ENCODE measurements at places on chromosomes 6 and 20.

- no peak for DNase-seq
These were observed 18.0 kb upstream of the SIM1 start for GRCh38 chr6:100482698-100483097.

DNA sequence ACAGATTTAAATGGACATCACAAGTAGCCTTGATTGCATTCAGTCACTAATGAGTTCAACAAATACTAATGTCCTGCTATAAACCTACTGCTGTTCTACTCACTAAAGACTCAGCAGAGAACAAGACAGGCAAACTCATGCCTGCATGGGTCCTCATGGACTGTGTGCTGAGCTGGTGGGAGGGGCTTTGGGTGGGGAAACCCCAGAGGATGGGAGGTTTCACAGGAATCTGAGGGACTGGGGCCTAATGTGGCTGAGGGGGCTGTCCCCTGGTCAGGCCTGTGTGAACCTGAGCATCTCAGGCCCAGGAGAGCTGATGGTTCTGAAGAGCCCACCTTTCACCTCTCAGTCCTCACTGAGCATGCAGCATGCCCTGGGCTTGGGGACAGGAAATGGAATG, 1.4 kb downstream of the CST8 start:
- DNase-seq: no peak

DNA sequence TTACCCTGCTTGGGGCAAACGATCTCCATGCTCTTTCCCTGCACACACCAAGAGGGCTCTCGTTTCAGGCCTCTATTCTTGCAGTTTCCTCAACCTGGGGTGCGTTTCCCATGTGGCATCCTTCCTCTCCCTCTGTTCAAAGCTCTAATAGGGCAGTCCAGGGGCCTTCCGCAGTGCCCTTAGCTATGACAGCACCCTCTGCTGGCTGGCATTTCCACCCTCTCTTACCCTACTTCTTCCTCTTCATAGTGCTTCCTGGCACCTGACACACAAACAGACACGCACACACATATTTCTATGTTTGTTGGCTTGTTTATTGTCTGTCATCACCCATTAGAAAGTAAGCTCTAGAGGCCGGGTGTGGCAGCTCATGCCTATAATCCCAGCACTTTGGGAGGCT, 294.0 kb downstream of the CLIC5 start:
- DNase-seq: no peak

- DNase-seq: no peak
These were observed 15.3 kb downstream of the TNFAIP3 start for GRCh38 chr6:137882225-137882961.

DNA sequence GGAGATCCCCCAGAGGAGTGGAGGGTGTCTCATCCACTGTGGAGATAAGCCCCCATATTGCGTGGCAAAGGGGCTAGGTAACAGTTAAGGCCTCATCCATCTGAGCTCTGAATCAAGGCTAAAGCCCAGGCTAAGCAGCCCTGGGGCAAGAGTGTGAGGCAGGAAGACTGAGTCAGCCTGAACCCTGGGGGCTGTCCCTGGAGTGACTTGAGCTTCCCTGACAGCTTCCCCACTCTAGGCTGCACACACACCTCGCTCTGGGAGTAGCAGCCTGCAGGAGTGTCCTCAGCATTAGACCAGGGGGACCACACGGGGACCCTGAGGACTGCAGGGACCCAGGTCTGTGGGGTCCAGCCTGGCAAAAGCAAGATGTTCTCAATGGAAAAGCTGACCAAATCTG, 27.9 kb downstream of the UBD start:
- DNase-seq: no peak

DNA sequence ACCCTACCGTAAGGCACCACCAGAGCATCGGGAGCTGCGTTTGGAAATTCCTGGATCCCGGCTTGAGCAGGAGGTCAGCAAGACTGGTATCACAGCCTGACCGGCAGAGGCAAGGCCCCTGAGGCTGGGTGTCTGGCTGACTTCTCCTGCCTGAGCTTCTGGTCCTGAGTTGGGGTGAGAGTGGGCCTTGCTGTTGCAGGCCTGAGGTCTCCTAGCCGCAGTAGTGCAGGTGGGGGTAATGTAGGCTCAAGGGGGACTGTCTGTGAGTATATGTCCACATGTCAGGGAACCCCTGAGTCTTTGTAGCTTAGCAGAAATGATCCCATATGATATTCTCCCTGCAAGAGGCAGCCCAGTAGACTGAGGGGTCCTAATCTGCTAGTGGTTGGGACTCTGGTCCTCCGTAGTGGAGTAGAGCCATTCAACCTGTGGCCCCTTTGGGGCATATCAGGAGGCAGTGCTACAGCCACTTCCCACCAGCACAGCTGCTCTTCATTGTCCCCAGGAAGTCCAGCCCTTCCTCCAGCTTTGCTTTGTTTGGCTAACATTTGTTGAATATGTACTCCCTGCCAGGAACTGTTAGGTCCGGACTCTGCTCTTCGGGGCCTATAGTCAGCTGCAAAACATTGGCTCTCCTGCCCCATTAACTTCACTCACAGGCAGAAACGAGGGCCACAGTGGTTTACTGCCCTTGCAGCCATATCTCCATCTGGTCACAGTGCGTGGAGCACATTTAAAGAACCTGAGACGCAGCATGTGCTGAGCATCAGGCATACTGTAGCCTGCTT, 10.9 kb downstream of the LRRC73 start:
- no peak for DNase-seq

- no peak for DNase-seq
These were observed 10.9 kb upstream of the LPIN3 start for GRCh38 chr20:41329435-41330342.

DNA sequence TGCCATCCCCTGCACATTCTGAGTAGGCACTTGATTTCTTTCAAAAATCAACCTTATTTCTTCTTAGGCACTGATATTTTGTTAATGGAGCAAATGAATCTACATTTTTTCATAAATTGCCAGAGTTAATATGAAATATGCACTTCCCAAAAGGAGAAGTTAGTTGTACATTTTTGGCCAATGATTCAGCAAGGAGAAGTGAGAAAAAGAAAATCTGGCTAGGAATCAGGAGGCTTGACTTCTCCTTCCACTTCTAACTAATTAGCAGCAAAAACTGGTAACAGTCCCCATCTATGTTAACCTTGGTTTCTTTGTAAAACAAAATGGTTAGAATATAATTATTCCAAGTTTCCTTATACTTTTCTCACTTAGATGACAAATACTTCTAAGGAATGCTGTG, 7.0 kb upstream of the DSE start:
- DNase-seq: no peak

DNA sequence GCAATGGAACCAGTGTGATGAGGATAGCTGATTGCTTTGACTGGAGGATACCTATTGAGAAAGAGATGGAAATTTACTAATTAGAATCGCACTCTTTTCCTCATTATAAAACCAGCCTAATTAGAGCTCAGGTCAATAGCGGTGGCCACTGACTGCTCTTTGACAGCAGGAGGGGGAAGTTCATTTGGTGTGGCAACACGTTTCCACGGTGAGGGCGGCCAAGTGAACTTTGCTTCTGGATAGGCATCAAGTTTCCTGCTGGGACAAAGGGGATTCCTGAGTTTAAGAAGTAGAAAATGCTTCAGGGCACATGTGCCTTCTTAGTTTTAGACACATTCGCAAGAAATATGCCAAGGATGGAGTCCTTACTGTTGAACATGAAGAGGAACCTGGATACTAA, 145.3 kb upstream of the NRN1 start:
- DNase-seq: no peak

GRCh38 chr20:14580418-14581074, 243.1 kb upstream of the FLRT3 start:
- no peak for DNase-seq

DNA sequence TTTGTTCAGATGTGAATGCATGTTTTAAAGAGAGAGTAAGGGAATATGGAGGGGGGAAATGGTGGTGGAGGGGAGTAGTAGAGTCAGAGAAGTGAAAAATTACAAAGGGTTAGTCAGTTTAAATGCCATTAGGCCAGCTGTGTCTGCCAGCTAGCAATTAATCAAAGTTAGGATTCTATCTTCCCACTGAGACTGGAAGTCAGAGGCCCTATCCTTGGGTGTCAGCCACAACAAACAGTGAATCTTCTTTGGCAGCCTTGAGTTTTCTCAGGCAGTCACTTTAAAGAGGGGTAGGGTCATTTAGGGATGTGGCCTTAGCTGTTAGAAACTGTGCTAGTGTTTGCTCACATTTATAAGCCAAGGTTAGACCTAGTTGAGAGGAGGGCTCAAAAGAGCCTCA, 120.5 kb upstream of the BTBD3 start:
- DNase-seq: no peak

GRCh38 chr6:161561908-161562307, 288.0 kb upstream of the AGPAT4 start:
- DNase-seq: no peak

GRCh38 chr6:14880677-14881076, 365.2 kb upstream of the JARID2 start:
- DNase-seq: no peak

DNA sequence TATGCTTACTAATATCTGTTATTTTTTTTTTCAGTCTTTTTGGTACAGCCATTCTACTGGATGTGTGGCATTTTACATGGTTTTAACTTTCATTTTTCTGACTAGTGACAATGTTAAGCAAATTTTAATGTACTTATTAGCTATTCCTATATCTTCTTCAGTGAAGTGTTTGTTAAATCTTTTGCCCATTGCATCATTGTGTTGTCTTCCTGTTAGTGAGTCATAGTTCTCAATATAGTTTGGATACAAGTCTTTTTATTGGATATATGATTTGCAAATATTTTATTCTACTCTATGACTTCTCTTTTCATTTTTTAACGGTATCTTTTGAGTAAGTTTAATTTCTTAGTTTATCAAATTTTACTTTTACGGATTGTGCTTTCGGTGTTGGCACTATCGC, 519.4 kb downstream of the CDKAL1 start:
- DNase-seq: no peak

GRCh38 chr20:33009214-33010132, 2.0 kb downstream of the BPIFB2 start:
- DNase-seq: no peak

GRCh38 chr6:73362869-73363536, 545 bp downstream of the KHDC3L start:
- no peak for DNase-seq

DNA sequence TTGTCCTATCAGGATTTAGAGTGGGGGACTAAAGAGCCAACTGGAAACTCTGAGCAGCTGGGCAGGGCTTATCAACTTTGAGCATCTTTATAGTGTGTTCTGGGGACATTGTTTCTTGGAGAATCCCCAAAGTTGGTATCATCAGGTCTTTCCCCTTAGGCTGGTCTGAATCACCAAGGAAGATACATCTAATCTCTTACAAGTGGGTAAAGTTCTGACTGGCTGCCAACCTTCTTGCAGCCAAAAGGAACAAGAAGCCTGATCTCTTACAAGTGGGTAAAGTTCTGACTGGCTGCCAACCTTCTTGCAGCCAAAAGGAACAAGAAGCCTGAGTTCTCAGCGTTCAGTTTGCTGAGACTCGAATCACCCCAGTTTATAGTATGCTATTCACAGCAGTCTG, 1.6 kb upstream of the MED23 start:
- DNase-seq: no peak

- DNase-seq: no peak
These were observed 61.4 kb upstream of the MANEA start for GRCh38 chr6:95515975-95516374.

- DNase-seq: no peak
These were observed 41.7 kb downstream of the CNBD2 start for GRCh38 chr20:36010076-36010475.

- peak; percentile 22 for DNase-seq
These were observed 2.6 kb downstream of the ASF1A start for GRCh38 chr6:118896339-118897136.

GRCh38 chr6:15400572-15401004, 154.7 kb downstream of the JARID2 start:
- no peak for DNase-seq

GRCh38 chr6:155493026-155493693, 37.5 kb upstream of the NOX3 start:
- no peak for DNase-seq

GRCh38 chr20:53837126-53837826, 233.1 kb downstream of the BCAS1 start:
- no peak for DNase-seq

GRCh38 chr6:132933090-132933489, 118.7 kb downstream of the RPS12 start:
- peak; percentile 81 for DNase-seq

DNA sequence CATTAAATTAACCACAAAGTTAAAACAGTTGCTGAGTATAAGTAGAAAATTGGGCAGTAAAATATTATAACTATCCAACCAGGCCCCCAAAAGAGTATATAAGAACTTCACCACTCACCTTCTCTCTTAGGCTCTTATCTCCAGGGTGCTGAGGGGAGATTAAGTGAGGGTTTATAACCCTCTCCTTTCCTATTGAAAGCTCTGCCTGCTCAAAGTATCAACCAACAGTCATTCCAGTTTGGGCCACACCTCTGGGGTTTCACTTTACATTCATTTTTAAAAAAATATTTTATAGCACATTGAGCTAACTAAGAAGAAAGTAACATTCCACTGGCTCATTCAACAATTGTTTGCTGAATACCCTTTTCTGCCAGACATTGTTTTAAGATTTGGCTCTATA, 22.1 kb downstream of the GSTA4 start:
- DNase-seq: no peak

DNA sequence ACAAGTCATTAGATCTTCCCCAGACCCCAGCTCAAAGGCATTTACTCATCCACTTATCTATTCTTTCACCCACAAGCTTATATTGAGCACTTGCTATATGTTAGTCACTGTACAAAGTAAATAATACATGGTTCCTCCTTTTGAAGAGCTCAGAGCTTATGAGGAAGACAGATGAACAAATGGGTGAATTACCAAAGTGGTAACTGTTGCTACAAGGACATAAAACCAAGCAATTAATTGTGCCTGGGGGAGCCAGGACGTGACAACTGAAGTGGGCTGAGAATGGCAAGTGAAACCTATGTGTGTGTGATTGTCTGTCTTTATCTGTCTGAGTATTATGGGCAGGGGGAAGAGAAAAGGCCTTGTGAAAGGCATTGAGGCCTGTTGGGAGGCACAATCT, 45.6 kb upstream of the AKIRIN2 start:
- DNase-seq: no peak
